ENCODE measurements at places on chromosomes 1 and 21.

- no peak for DNase-seq
Observed at GRCh38 chr1:157347506-157347905, 204.8 kb downstream of the FCRL5 start.

GRCh38 chr1:2455757-2456156 lies 20.3 kb upstream of the PLCH2 start:
- peak; percentile 18 for DNase-seq

DNA sequence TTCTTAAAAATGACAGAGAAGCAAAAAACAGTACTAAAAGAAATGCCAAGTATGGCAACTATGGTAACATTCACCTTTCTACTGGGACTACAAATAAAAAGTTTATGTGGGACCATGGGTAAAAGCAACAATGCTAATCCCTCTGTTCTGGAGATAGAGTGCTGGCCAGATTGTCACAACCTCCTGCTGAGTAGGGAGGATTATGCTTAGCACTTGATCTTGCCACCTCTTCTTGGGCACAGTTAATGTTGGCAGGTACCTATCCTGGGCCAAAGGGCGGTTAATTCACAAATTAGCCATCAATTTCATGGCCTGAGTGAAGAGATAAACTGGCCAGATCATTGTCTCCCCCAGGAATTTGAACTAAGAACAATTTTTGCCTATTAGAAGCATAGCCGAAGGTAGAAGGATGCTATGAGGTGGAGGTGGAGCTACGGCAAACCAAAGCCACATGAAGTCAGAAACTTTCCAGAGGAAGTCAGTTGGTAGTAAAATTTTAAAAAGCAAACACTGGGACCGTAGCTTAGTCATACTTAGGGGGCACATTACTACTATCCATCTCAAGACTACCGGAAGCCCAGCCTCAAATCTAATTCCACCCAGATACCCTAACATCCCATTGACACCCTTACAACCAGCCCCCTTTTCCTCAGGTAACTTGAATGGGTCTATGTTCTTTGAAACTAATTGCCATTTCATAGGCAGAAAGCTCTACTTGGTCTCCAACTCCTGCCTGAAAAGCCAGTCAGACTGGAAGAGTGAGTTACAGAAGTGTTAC lies 2.7 kb downstream of the SCYL3 start:
- DNase-seq, result no peak

DNA sequence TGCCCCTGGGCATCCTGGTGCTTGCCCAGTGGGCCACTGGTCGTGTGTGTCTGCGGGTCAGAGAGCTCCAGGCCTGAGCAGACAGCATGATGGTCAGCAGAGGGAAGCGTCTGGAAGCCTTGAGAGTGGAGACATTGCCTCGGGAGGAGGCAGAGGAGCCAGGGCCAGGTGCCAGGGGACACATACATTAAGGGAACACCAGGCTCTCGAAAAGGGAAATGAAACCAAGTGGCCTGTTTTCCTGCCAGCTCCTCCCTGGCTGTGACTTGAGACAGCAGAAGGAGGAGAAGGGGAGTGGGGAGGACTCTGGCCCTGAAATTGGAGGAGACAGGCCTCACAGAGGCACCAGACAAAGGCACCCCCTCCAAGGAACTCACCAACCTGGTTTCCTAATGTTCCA lies 62.4 kb upstream of the LRP8 start:
- DNase-seq, result no peak

GRCh38 chr1:185680453-185680852 lies 53.7 kb upstream of the HMCN1 start:
- no peak for DNase-seq

DNA sequence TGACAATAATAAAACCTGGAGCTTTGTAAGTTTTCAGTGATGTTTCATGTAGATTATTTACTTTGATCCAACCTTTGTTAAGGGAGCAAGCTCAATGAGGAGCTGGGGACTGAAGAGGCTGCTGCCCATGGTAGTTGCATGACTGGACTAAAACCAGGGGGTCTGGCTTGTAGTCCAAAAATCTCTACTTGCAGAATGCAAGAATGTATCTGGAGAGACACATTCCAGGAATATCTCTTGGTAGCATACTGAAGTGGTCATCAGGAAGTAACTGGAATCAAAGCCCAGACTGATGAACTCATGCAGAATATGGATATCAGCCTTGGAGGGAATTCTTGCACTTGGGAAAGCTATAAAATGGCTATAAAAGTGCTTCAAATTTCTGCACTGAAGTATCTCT lies 5.8 kb upstream of the KIAA0040 start:
- DNase-seq, result no peak

DNA sequence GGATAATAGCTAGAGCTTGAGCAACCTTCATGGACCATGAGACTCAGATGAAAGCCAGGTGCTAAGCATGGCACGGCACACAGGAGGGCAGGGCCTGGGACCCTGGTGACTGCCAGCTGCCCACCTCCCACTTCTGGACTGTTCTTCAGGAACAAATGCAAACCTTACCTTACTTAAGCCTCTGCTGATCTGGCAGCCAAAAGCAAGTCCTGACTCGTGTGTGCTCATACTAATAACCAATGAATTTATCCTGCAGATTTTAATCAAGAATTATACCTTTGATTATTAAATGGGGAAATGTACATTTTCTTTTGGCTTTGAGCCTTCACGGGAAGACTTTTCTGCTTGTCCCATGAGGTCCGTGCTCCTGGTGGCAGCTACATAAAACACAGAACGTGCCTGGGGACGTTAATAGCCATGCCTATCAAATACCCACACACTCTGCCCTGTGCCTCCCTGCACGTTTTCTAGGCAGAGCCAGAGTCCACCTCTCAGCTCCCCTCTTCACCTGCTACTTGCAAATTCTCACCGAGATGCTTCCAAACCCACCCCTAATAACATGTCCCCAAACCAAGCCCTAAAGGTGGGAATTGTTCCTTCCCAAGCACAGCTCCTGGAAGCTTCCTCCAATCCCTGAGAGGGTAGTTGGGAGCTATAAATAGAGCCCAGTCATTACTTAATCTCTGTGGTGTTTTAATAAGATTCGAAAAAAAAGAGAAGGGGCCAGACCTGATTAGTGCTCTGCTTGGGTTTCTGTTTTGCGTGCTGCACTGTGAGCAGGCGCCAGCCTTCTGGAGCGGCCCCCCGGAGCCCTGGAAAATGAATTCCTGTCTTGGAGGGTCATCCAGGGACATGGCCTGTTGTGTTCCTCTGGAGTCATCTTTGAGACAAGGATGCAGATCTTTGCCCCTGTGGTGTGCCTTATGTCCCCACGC lies 33.5 kb downstream of the SLC1A7 start:
- no peak for DNase-seq

GRCh38 chr1:70874063-70874462 lies 173.6 kb downstream of the PTGER3 start:
- DNase-seq, result no peak

GRCh38 chr1:9400425-9401079 lies 107.9 kb downstream of the SPSB1 start:
- DNase-seq, result no peak

DNA sequence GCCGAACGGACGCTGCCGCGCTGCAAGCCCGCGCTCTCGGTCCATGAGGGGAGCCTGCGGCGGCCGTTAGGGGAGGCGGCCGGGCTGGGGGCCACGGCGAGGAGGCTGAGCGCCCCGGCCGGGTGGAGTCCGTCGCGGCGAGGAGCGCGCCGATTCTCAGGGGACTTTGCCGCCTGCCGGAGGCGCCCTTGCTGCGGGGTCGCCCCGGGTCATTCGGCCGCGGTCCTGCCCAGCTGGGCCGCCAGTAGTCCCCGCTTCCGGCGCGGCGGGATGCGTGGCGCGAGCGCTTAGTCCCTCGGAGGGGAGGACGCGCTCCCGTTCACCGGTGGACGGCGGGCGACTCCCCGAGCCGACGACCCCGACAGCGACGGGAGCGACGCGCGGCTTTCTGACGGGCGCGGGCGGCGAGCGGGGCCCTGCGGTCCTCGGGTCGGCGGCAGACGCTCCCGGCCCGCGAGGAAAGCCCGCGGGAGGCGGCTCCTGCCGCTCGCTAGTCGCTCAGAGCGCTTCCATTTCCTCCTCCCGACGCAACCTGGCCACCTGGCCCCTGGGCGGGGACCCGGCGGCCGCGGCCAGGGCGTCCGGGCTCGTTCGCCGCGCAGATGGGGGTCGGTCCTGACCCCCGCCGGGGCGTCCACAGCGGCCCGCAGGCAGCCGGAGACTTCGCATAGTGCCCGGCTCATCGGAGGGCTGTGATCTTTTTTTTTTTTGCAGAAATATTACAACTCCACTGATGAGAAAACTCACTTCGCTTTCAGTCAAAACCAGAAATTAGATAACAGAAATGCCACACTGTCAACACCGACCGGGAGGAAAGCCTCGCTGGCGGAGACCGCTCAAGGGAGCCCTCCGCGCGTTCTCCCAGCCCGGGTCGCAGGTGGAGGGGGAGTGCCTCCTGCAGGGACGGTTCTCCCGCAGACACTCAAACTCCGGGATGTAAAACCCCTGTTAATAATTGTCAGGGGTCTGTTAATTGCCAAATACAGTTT lies 641 bp upstream of the ZBTB21 start:
- peak; percentile 35 for DNase-seq

- DNase-seq, result no peak
Observed at GRCh38 chr1:200866521-200866920, 6.3 kb upstream of the GPR25 start.

DNA sequence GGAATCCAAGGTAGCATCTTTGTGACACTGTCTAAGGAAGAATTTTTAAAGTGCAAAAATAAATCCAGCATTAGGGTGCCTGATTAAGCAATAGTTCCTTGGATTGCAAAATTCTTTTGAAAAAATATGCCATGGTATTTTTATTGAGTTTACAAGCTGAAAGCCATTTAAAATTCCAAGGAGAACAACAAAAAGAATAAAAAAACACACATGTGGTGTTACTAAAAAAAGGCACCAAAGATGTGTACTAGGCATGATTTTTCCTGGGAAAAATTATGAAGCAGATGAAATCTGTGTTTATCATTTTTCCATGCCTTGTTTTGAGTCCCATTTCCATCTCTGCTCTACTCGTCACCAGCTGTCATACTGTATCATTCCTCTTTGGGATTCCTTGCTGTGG lies 157.0 kb upstream of the ZNHIT6 start:
- no peak for DNase-seq

DNA sequence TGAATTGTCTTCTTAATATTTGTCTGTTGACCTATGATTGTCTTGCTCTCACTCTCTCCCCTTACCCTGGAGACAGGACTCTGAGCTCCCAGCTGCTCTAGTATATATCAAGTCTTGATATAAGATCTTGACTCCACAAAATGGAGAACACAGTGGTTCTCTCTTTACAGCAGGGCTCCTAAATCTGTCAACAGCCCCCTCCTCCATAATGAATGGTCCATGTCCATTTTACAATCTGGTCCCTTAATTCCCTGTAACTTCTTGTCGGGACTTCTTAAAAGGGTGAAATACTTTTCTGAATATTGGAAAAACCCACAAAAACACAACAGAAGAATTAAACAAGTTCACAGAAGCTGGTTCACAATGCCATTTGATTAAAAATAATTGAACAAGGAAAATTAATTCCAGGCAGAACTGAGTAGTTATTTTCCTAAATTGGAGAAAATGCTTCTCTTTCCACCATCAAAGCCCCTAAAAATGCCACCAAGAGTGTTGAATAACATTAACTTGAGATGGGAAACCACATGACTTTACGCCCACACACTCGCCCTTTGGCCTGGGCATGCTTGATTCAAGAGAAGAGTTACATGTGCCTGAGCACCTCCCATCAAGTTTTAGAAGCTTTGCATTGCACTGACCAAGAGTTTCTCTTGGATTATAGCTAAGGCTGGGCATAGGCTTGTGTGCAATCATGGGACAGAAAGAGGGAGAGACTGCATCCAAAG lies 109.8 kb downstream of the TOMM20 start:
- DNase-seq, result no peak

- no peak for DNase-seq
Observed at GRCh38 chr21:16932314-16932713, 580.5 kb upstream of the CXADR start.

- no peak for DNase-seq
Observed at GRCh38 chr1:22077728-22078127, 25.2 kb downstream of the CDC42 start.

DNA sequence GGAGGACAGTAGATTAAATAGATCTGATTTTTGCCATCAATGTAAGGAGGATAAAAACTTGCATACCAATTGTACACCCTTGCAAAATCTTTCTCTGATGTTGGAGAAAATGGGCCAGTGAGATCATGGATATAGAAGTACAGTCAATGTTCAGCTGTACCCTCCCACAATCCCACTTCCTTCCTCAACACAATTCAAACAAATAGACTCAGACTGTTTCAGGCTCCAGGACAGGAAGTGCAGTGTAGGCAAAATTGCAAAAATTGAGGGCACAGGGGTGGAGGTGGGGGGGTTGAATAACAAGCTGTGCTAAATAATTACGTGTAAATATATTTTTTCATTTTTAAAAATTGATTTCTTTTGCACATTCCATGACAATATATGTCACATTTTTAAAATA lies 3.9 kb upstream of the IFI44 start:
- DNase-seq, result no peak

GRCh38 chr1:205210756-205211168 lies 740 bp downstream of the DSTYK start:
- DNase-seq, result no peak
